ENCODE measurements at places on chromosomes 16 and 17.

GRCh38 chr17:39599004-39599664 is 8.6 kb downstream of the NEUROD2 start:
- DNase-seq = no peak

DNA sequence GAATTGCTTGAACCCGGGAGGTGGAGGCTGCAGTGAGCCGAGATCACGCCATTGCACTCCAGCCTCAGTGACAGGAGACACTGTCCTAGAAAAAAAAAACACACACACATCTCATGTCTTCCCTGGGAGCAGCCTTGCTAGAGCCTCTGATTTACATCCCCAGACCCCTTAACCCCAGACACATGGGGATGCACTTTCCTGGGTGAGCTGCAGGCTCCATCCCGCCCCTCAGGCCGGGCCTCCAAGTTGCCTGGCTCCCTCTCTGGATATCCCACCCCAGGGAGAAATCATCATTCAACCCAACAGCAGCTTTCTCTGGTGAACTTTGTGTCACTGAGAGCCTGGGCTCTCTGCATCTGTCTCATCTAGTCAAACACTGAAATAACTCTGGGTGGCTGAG is 21.5 kb downstream of the SRL start:
- DNase-seq = no peak

- no peak for DNase-seq
Observed at GRCh38 chr17:22492331-22492730, 800.0 kb downstream of the KCNJ18 start.

DNA sequence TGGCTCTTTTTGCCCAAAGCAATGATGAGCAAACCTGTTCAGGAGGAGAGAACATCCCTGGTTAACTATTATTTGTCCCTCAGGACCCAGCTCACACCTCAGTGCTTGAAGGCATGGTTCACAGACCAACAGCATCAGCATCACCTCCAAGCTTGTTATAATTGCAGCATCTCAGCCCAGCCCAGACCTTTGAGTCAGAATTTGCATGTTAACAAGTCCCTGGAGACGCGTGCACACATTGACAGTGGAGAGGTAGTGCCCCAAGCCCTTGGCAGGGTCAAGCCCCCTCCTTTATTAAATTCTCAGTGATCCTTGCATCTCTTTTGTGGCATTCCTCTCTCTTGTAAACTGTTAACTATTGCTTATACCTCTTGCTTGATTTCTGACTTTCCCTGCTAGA is 488.6 kb downstream of the HAPSTR1 start:
- DNase-seq = no peak

- DNase-seq = no peak
Observed at GRCh38 chr17:72631949-72632684, 460.4 kb downstream of the SLC39A11 start.

DNA sequence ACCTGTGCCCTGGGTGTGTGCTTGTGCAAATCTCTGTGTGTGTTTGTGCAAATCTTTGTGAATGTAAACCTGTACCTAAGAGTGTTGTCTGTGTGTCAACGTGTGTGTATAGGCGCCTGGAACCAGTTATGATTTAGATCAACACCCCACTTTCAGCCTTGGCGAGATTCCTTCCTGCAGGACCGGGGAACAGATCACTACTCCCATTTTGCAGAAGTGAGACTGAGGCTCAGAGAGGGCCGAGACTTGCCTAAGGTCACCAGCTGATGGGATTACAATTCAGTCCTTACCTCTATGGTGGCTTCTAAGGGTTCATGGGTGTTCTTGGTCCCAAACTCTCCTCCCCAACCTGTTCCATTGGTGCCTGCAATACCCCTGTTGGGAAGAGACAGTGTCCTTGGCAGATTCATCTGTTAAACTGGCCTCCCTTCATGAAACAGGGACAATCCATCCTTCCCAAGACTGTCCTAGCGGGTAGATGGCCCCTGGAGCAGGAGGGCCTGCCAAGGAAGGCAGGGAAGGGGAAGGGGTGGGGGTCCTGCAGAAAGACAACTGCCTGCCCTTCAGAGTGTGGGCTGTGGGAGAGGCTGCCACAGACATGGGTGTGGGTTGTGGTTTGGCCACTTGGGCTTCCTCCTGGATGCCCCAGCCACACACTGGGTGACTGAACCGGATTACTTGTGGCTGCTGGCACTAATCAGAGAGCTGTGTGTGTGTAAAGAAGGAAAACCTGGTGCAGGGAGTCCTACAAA is 6.9 kb upstream of the MAPK7 start:
- DNase-seq = no peak

GRCh38 chr16:24800586-24800985 is 45.2 kb upstream of the SLC5A11 start:
- DNase-seq = no peak

GRCh38 chr17:21275047-21275578 is 9.4 kb upstream of the MAP2K3 start:
- no peak for DNase-seq

GRCh38 chr17:27950995-27951394 is 57.8 kb upstream of the LYRM9 start:
- no peak for DNase-seq

DNA sequence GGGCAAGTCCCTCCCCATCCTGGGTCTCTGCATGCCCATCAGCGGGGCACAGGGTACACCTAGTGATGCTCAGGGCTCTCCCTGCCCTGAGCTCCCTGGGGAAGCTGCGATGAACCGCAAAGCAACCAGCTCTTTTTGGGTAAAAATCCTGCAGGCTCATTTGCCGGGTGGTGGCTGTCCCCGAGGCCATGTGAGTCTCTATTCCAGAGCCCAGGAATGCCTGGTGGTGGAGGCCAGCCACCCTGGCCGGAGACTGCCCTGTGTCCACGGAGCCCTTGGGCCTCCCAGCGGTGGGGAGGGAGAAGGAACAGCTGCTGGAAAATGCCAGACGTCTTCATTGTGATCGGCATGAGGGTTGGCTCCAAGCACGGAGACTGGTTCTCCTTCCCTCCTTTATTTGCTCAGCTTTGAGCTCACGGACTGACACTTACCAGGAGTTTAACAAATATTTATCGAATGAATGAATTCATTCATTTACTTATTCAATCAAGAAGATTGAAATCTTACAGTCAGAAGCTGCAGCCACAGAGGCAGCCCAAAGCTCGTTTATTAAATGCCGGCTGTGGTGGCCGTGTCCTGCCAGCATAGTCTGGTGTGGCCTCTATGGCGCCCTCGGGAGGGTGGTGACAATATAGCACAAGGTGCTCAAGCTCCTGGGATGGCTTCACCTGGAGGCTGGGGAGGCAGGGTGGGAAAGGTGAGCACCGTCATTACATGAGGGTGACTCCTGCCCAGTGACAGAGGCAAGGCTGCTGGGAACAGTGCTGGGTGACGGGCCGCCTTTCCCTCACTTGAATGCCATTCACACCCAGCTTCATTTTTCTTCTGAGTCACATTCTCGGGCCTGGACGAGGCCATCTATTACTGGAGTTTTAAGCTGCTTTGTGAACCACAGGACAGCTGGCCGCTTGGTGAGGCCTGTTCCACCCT is 31.1 kb upstream of the JPH3 start:
- no peak for DNase-seq

- DNase-seq = no peak
Observed at GRCh38 chr17:51801626-51802025, 356.9 kb downstream of the CA10 start.

DNA sequence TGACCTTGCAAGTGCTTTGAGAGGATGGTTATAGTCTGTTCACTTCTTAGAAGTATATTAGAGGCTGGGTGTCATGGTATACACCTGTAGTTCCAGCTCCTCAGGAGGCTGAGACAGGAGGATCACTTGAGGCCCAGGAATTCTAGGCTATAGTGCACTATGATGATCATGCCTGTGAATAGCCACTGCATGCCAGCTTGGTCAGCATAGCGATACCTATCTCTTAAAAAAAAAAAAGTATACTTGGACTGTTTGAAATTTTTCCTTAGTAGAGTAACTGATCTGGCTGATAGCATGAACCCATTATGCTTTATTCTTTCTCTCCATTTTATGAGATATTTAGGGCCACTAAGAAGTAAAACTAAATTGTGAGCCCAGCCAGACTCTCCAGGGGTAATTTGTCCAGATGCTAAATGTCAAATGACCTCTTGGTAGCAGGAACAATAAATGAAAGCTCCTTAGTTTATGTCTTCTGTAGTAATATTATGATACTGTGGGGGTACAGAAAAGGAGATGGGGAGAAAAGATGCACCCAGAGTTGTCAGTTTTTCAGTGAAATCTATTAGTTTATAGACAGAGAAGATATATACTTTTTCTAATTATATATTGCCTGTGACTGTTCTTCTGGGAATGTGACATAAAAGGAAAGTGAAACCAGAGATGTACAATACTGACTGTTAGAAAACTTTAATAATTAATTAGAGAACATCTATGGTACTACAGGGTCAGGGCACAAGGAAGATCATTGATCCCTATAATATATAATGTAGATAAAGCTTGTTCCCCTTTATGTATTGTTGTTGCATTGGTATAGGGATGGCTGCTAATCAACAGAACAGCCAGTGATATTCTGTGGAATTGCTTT is 335.3 kb upstream of the TBX2 start:
- DNase-seq = no peak

- no peak for DNase-seq
Observed at GRCh38 chr17:45719335-45720071, 64.6 kb upstream of the CRHR1 start.

DNA sequence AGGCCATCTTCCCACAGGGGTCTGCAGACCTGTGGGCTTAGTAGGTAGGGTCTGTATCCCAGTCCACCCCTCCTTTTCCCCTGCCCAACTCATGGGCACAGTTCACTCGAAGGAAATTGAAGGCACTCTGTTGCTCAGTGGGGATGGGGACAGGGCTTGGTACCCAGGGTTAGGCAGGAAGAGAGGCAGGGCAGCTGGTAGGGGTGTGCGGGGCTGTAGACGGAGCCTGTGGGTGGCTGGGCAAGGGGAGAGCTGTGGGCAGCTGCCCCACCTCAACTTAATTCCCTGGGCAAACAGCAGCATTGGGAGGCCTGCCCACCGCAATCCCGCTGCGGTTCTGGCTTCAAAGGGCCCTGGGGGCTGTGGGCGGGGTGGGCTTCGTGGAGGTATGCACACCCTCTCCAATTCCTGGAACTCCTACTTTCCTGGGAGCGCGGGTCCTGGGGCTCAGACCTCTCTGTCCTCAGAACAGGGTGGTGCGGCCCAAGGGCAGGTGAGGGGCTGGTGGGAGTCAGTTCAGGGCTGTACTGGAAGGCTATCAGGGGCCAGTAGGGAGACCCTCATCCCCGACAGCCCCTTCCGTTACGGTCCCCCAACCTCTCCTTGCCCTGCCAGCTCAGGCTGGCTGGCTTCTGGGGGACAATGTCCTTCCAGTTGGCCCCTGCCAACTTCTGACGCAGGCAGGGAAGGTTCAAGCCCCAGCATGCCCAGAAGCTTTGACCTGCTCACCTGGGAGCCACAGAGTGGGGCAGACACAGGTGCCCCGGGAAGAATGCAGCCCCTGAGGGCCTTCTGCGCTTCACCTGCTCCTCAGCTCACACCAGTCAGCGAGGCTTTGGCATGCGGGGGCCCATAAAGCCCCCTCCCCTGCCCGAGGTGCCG is 9.1 kb downstream of the FOXJ1 start:
- no peak for DNase-seq

DNA sequence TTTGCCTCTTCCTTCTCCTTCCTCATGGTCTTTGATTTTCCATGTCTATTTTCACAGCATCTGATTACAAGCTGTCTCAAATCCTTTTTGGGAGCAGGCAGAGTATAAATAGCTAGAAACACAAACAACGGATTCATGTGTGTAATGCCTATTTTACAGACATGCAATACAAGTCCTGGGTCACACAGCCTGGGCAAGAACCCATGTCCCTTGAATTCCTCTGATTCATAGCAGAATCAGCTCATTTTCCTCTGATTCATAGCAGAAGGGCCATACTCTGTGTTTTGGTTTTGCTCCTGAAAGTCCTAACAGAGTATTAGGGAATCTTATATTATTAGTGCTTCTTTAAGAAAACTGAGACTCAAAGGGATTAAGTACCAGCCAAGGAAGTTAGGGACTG is 71.3 kb downstream of the IRX5 start:
- no peak for DNase-seq

DNA sequence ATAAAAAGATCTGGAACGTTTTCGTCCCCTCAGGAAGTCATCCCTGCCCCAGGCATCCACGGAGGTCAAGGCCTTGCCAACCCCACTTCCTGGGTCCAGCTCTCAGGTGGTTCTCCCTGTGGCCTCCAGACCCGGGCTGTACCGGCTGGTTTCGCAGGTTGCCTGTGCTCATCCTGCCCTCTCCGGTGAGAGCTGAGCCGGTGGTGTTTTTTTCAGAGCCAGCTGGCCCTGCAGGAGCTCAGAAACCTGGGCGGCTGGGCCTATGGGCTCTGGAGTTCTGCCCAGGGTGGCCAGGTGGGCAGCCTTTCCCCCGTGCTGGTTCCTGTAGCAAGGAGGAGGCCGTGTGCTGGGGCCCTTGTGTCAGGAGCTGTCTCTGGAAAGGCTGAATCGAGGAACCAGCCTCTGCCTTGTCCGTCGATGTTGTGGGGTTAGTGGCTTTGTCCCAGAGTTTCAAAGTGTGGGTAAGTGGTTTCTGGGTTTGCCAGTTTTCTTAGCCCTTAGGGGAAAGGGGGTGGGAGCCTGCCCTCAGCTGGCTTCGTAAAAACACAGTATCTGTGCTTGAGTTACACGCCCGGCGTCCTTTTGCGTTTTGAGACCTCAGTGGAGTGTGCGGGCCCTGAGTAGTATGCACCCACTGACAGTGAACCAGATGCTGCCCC is 23.6 kb downstream of the C16orf90 start:
- no peak for DNase-seq

- DNase-seq = no peak
Observed at GRCh38 chr16:66402166-66402565, 24.9 kb upstream of the BEAN1 start.

DNA sequence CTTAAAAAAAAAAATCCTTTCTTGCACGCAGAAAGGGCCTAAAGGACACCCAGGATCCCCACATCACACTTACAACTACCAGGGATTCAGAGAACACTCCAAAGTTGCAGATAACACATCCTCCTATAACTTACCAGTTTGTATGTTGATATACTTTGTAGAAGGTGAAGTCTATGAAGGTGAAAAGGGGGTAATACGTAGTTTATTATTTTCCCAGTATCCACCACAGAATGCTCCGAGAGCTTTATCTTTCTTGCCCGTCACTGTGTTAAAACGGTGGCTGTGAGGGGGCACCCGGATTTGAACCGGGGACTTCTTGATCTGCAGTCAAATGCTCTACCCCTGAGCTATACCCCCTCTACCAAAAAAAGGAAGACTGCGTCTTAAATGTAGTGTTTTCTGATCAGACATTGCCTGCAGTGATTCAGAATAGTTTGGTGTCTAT is 7.9 kb upstream of the RPL23 start:
- no peak for DNase-seq

GRCh38 chr17:6442775-6443174 is 1.5 kb upstream of the PIMREG start:
- DNase-seq = no peak

Measured in NK-92 treated with Interleukin-12 subunit alpha and Interleukin-12 subunit beta, amount 100 ng/mL, for 24 hours (cell line).